ENCODE measurements at places on chromosomes 16 and 17.

GRCh38 chr17:20071824-20072691 lies 62.9 kb downstream of the SPECC1 start:
- no peak for DNase-seq

DNA sequence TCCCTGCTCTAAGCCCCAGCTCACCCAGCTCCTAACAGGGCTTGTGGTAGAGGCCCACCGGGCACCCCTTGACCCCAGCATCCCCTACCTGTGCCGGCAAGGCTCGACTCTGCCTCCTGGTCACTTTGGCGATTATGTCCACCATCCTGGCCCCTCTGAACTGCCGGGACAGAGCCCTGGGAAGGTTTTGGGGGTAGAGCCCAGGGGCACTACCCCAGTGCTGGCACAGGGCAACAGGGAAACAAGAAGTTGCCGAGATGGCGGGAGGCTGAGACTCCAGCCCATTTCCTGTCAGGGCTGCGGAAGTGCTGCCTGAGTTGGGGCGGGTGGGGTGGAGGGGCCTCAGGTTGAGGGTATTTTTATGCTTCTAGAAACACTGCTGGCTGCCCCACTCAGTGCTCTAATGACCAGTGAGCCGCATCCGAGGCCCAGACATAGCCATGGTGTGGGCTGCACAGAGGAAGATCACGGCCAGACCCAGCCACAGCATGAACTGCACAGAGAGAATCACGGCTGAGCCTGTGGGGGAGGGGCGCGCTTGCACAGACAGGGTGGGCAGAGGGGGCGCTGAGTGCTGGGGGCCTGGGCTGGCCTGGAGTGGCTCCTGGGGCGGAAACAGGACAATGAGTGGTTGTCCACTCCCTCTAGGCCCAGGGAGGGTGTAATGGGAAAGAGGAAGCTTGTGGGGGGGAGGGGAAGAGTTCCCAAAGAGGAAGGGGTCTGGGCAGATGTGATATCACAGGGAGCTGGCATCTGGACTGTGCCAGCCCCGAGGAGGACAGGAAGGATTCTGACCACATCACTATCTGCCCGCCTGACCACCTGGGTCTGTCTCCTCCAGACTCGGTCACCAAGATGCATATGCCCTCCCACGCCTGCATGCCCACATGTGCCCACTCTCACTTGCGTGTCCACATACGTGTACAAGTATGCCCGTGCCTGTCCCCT lies 22.3 kb downstream of the ARHGAP27 start:
- DNase-seq: no peak

DNA sequence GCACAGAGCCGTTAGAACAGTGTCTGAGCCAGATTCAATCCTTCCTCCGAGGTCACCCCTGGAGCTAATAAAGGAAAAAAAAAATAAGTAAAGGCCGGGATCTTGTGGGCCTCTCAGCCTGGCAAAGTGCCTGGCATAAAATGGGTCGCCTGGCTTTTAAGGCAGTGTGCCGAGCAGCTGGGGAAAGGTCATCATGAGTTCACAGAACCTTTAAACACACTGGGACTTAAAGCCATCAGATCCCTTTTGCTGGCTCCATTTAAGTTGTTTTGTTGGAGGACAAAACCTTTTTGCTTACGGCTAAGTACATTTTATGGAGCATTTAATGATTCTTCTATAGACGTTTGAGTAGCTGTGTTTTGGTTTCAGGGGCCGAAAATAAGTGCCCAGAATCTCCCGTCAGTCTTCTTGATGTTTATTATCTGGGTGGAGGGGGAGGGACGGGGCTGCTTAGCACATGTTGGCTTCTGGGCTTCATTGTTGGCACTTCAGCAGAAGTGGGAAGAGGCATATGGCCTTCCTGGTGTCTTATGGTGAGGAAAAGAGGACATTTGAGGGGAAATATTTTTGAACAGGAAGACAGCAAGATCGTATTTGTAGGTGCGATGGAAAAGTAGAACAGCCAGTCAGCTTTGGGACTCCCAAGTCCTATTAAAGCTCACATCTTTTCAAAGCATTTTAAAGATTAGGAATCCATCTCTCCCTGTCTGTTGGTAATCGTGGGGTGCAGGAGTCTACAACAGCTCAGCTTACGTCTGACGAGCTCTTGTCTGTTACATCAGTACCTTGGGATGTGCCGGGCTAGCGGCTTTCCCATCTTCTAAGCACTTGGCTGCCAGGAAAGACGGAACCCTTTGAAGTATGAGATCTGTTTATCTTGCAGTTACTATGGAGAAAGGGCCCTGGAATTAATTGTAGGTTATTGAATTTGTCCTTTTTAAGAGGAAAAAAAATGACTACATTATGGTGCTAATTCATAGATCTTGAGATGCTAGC lies 31.1 kb downstream of the RBFOX1 start:
- DNase-seq: no peak

- no peak for DNase-seq
Observed at GRCh38 chr16:49505556-49505955, 132.0 kb downstream of the C16orf78 start.

DNA sequence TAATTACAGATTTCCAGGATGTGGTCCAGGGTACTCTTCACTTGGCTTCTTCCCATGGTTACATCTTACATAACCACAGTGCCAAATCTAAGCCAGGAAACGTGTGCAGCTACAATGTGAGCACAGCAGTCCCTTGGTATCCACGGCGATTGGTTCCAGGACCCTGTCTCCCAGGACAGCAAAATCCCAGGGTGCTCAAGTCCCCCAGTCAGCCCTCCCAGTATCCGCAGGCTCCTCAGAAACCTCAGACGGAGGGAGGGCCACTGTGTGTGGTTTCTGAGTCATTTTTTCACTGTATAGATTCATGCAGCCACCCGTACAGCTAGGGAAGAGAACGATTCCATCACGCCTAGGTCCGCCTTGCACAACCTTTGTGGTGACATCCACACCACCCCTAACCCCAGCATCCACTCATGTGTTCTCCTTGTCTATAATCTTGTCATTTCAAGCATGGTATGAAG lies 11.1 kb upstream of the ATP2C2 start:
- DNase-seq: no peak

- no peak for DNase-seq
Observed at GRCh38 chr17:54898576-54898975, 2.1 kb upstream of the TOM1L1 start.

DNA sequence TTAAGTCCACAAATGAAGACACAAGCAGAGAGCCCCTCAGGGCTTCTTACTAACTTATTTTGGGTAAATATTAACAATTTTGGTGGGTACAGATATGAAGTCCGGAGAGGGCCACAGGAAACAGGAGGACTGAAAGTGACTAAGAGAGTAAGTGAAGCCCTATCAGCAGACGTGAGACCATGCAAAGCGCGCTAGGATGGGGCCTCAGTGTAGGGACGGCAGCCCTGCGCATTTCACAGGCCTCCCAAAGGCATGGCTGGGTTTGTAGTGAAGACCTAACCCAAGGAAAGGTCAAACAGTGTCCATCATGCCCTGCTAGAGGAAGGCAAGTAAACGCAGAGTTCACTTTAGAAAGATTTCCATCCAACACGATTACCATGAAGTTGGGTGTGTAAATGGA lies 60.0 kb upstream of the SREBF1 start:
- DNase-seq: no peak

- DNase-seq: no peak
Observed at GRCh38 chr17:62187681-62188080, 122.6 kb upstream of the MED13 start.

GRCh38 chr17:50207315-50207714 lies 5.9 kb upstream of the COL1A1 start:
- DNase-seq: no peak

GRCh38 chr17:79340333-79341221 lies 266.0 kb downstream of the ENGASE start:
- DNase-seq: no peak

DNA sequence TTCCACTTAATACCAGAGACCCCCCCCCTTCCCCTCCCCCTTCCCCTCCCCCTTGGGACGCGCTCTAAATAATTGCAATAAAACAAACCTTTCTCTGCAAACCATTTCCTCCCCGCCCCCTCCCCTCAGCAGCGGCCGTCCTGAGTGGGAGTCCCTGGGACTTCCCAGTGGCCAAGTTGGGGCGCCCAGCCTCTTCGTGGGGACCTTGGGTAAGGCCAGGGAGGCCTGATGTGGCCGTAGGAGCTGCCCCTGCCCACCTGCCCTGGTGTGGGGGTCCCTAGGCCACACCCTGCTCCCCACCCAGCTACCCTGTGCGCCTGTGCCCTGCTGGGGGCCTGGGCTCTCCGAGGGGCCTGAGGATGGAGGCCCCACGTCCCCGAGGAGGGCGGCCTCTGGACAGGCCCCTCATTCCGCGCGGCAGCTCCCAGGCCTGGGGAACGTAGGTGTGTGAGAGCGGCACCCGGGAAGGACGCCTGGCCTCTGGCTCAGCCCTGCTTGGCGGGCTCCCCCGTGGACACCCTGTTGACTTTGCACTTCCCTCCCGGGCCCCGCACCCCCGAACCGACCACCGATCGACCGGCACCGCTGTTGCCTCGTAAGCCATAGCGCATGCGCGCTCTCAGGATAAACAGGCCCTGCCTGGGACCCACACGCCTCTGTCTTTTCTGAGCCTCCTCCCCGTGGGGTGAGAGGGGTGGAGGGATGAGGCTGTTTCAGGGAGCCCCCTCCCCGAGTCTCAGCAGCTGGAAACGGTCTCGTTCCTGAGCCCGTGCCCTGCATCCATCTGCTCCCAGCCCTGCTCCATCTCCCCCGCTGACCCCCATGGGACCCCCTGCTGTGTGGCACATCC lies 9.0 kb downstream of the NTHL1 start:
- no peak for DNase-seq

DNA sequence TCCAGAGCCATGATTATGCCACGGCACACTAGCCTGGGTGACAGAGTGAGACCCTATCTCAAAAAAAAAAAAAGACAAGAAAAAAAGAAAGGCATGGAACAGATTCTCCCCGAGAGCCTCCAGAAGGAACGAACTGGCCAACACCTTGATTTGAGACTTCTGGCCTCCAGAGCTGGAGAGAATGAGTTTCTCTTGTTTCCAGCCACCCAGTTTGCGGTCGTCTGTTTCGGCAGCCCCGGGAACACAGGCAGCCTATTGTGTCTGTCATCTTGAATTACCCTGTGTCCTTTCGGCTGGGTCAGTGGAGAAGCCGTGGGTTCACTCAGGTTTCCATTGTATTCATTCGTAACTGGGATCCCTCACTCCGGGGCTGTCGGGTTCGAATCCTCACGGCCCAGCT lies 83.9 kb downstream of the RPA1 start:
- DNase-seq: no peak

GRCh38 chr16:56355786-56356275 lies 69.5 kb downstream of the AMFR start:
- DNase-seq: no peak

GRCh38 chr16:17511340-17511739 lies 40.6 kb upstream of the XYLT1 start:
- no peak for DNase-seq

GRCh38 chr16:27083861-27084261 lies 17.1 kb downstream of the C16orf82 start:
- no peak for DNase-seq

GRCh38 chr17:40343219-40344119 lies 21.1 kb downstream of the GJD3 start:
- DNase-seq: no peak

DNA sequence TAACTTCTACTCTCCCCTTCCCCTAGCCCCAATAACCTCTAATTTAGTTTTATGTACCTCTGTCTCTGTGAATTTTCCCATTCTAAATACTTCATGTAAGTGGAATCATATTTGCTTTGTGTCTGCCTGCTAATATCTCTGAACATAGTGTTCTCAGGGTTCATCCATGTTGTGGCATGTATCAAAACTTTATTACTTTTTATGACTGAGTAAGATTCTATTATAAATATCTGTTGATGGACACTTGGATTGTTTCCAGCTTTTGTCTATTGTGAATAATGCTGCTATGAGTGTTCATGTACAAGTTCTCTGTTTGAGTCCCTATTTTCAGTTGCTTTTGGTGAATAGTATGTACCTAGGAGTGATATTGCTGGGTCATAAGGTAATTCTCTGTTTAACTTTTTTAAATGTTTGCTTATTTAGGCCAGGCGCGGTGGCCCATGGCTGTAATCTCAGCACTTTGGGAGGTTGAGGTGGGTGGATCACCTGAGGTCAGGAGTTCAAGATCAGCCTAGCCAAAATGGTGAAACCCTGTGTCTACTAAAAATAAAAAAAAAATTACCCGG lies 92.8 kb downstream of the CHD9 start:
- DNase-seq: no peak

- peak; percentile 85 for DNase-seq
Observed at GRCh38 chr17:63774141-63774968, at the start of gene DDX42. TSS of gene DDX42 (plus strand) at chr17:63774170. CDS start at chr17:63787050, 12,880 bp downstream.

GRCh38 chr16:12559714-12560113 lies 244.0 kb downstream of the CPPED1 start:
- no peak for DNase-seq

GRCh38 chr17:19464031-19465026 lies 53.3 kb downstream of the RNF112 start:
- DNase-seq: no peak

- no peak for DNase-seq
Observed at GRCh38 chr17:39739885-39740356, 2.2 kb downstream of the GRB7 start.

- no peak for DNase-seq
Observed at GRCh38 chr17:63476854-63477479, at the start of gene ACE. TSS of gene ACE (plus strand) at chr17:63477061. CDS start at chr17:63477095, 34 bp downstream.

DNA sequence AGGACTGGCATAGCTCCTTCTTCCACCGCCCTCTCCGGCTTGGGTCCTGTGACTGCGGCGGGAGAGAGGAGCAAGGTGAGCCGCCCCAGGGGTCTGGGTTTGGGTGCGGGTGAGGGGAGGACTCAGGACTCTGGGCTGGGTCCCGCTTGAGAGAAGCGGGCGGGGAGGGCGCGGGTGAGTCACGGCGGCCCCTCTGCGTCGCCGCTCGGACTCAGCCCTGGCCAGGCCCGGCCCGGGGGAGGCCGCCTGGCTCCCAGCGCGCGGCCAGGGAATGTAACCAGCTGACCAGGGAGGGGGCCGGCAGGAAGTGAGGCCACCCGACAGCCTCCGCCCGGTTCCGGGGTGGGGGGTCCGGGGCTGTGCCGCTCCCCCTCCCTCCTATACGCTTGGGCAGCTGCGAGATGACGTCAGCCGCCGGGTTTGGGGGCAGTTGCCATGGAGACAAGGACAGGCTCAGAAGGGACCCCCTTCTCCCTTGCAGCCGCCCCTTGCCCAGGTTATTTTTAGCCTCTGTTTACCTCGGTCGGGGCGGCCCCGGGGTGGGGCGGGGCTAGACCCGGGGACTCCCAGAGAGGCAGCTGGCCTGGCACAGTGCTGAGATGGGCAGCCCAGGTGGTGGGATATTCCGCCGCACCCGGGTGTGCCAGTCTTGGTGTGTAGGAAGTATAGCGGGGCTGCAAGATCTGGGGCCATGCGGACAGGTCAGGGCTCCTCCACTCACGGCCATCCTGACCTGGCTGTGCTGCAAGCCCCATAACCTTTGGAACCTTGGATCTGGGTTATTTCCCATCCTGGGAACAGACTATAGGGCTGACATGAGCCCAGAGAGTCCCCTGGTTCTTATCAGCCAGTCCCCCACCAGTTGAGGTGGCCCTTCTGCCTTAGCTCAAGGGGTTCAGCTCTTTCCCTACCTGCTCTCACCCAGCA lies 1.6 kb downstream of the RIPOR1 start:
- no peak for DNase-seq

- no peak for DNase-seq
Observed at GRCh38 chr17:5687646-5688045, 103.3 kb upstream of the NLRP1 start.
